Ovary (tissue), 10 donors: ENCODE measurements at places on chromosomes 5 and 9. TPM values are rescaled to one million over a fixed set of nuclear protein-coding genes. Genes with fewer than 3 reads are reported as not detected.

DNA sequence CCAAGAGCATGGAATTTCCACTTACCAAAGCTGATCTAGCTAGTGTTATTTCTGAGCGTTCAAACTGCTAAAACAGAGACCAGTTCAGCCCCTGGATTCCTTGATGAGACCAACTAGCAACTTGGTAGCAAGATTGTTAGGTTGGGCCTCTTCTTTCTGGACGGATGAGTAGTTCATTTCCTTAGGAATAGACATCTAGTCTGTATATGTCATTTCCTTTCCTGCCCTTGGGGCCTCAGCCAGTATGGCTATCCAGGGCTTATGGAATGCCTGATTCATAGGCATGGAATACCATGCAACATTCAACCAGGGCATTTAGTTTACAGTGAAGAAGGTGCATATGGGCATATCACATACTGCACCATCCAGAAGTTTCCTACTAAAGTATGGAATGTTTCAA lies 14.5 kb upstream of the LPAR1 start:
- H3K27ac ChIP-seq = no peak overlapping the region
- no peaks in the 10 kb centered on the region for H3K27me3 ChIP-seq
- H3K4me3 ChIP-seq = no peak overlapping the region

- no peak overlapping the region for H3K27ac ChIP-seq
- H3K27me3 ChIP-seq = no peaks in the 10 kb centered on the region
- no peak for DNase-seq
- no peaks in the 10 kb centered on the region for H3K4me1 ChIP-seq
- no peaks in the 10 kb centered on the region for H3K36me3 ChIP-seq
Measured at GRCh38 chr5:45491368-45491767, 204.8 kb downstream of the HCN1 start.

DNA sequence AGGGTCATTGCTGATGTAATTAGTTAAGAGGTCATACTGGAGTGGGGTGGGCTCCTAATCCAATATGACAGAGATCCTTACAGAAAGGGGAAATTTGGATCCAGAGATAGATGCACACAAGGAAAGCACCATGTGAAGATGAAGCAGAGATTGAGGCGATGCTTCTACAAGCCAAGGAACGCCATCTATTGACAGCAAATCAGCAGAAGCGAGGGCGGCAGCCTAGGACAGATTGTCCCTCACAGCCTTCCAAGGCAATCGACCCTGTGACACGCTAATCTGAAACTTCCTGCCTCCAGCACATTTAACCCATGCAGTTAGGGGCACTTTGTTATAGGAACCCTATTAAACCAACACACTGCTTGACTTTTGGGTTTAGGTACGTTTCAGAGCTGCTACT lies 285.1 kb upstream of the DAP start:
- H3K27ac ChIP-seq = no peak overlapping the region
- no peaks in the 10 kb centered on the region for H3K4me1 ChIP-seq
- no peak overlapping the region for H3K4me3 ChIP-seq
- no peak for DNase-seq
- H3K27me3 ChIP-seq = no peaks in the 10 kb centered on the region

DNA sequence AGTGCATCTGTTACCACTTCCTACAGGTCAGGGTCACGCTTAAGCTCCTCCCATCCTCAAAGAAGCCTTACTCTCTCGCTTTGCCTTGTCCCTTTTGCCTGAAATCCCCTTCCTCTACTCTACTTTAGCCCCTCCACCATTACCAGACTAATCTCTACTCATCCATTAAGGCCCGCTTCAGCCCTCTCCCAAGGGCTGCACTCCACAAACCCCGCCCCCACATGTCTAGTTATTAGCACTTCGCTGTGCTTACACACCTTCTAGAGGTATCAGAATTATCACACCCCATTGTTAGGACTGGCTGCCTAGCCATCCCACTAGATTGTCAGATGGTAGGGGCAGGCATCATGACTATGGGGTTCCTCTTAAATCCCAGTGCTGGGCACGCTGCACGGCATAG lies 565.7 kb upstream of the WWC1 start:
- H3K27me3 ChIP-seq = no peaks in the 10 kb centered on the region
- no peak overlapping the region for H3K27ac ChIP-seq
- no peaks in the 10 kb centered on the region for H3K4me1 ChIP-seq

- no peak overlapping the region for H3K4me3 ChIP-seq
- H3K27ac ChIP-seq = no peak overlapping the region
- H3K27me3 ChIP-seq = no peaks in the 10 kb centered on the region
- no peak for DNase-seq
- H3K4me1 ChIP-seq = no peaks in the 10 kb centered on the region
Measured at GRCh38 chr5:27011274-27011673, 27.1 kb downstream of the CDH9 start.

- H3K36me3 ChIP-seq = no peaks in the 10 kb centered on the region
- H3K27me3 ChIP-seq = no peaks in the 10 kb centered on the region
- DNase-seq = peak; percentile 50
- H3K27ac ChIP-seq = peak overlapping the region; percentile 86
Measured at GRCh38 chr5:140108093-140109017, 5.6 kb upstream of the PURA start.

GRCh38 chr9:126128494-126129142 lies 198.0 kb upstream of the MVB12B start:
- no peaks in the 10 kb centered on the region for H3K27me3 ChIP-seq
- H3K4me1 ChIP-seq = peaks cover 6% of the 10 kb centered on the region
- no peak overlapping the region for H3K4me3 ChIP-seq

DNA sequence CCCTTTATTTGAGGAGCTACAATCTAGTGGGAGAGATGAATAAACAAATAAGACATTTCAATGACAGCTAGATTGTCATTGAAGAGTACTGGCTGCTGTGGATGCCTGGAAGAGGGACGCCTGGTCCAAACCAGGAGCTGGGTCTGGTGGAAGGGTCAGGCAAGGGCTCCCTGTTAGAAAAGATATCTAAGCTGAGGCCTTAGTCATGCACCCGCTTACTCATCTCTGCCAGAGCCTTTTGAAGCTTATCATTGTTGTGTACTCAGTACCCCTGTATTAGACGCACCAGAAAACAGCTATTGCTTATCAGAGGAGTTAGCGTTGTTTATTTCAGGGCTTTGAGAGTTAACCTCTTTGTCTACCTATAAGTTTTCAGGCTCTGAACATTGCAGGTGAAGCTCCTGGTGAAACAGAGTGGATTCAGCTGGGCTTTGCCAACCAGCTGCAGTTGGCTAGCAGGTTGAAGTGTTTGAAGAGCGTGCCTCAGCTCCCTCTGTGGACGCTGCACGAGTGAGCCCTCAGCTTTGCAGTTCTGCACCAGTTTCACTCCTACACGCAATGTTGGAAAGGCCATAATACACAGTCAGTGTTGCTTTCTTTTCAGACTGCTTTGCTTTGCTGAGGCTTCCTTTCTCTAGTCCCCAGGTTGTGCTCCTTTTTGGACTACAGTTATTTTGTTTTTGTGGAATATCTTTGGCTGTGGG lies 5.6 kb upstream of the GPR151 start:
- DNase-seq = no peak
- H3K27ac ChIP-seq = no peak overlapping the region
- no peaks in the 10 kb centered on the region for H3K27me3 ChIP-seq
- H3K4me1 ChIP-seq = no peaks in the 10 kb centered on the region
- H3K4me3 ChIP-seq = no peak overlapping the region
- no peaks in the 10 kb centered on the region for H3K36me3 ChIP-seq

GRCh38 chr5:103003872-103004271 lies 116.1 kb downstream of the GIN1 start:
- H3K27ac ChIP-seq = no peak overlapping the region
- H3K27me3 ChIP-seq = no peaks in the 10 kb centered on the region
- H3K4me3 ChIP-seq = no peak overlapping the region
- no peaks in the 10 kb centered on the region for H3K4me1 ChIP-seq
- no peaks in the 10 kb centered on the region for H3K36me3 ChIP-seq

GRCh38 chr5:141484641-141485311 lies at the start of gene PCDHGC4:
Gene PCDHGC4 (plus strand): TSS chr5:141485030. CDS start chr5:141485174, 144 bp downstream.
- H3K36me3 ChIP-seq = no peaks in the 10 kb centered on the region
- no peaks in the 10 kb centered on the region for H3K4me1 ChIP-seq
- H3K27me3 ChIP-seq = no peaks in the 10 kb centered on the region
- DNase-seq = no peak
- peak within 1 kb of the TSS; percentile 34 for H3K4me3 ChIP-seq
- no peak within 1 kb of the TSS for H3K27ac ChIP-seq

DNA sequence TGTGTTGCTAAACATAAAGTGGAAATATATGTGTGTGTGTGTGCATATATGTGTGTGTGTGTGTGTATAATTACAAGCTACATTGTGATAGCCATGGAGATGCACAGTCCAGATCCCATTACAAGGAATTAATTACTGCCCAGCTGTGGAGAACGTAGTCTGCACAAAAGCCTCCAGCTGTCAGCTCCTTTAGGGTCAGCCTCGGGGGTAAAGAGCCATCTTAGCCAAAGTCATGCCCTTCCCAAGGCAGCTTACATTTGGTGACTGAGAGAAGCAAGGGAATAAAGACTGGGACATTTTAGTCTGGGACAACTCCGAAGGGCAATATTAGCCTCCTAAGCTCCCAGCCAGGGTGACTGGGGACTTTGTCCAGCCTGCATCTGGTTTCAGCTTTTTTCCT lies 21.9 kb upstream of the FOCAD start:
- H3K27me3 ChIP-seq = no peaks in the 10 kb centered on the region
- H3K27ac ChIP-seq = no peak overlapping the region
- no peaks in the 10 kb centered on the region for H3K36me3 ChIP-seq
- no peak overlapping the region for H3K4me3 ChIP-seq

- no peaks in the 10 kb centered on the region for H3K4me1 ChIP-seq
- no peak for DNase-seq
- H3K27me3 ChIP-seq = no peaks in the 10 kb centered on the region
- no peak overlapping the region for H3K4me3 ChIP-seq
- H3K27ac ChIP-seq = no peak overlapping the region
- H3K36me3 ChIP-seq = no peaks in the 10 kb centered on the region
Measured at GRCh38 chr5:22910523-22910922, 57.4 kb upstream of the CDH12 start.

GRCh38 chr9:94913550-94913949 lies 187.1 kb downstream of the AOPEP start:
- H3K27me3 ChIP-seq = no peaks in the 10 kb centered on the region
- H3K4me1 ChIP-seq = peaks cover 10% of the 10 kb centered on the region
- no peak for DNase-seq
- no peaks in the 10 kb centered on the region for H3K36me3 ChIP-seq

DNA sequence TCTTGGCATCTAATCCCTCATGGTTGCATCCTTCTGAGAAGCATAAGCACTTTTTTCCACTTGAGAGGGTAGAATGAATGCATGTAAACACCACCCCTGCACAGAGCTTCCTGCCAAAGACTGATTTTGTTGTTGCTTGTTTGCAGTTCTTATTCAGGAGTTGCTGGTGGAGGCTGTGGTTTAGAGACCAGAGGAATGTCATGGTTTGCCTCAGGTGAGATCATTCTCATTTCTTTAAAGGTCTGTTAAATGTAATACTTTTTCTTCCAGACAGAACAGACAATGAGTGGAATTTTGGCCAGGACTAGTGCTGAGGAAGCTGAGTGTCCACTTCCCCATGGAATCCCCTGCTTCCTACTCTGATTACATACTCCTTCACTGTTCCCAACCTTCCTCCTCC lies 3.2 kb upstream of the TNC start:
- no peak for DNase-seq
- H3K36me3 ChIP-seq = no peaks in the 10 kb centered on the region
- H3K27me3 ChIP-seq = no peaks in the 10 kb centered on the region
- H3K27ac ChIP-seq = no peak overlapping the region
- H3K4me1 ChIP-seq = peaks cover 2% of the 10 kb centered on the region
- no peak overlapping the region for H3K4me3 ChIP-seq

GRCh38 chr9:32487981-32488380 lies 38.0 kb downstream of the RIGI start:
- no peak overlapping the region for H3K4me3 ChIP-seq
- no peak overlapping the region for H3K27ac ChIP-seq
- H3K27me3 ChIP-seq = no peaks in the 10 kb centered on the region
- peaks cover 2% of the 10 kb centered on the region for H3K4me1 ChIP-seq

GRCh38 chr5:112142769-112143270 lies 276.3 kb downstream of the EPB41L4A start:
- no peaks in the 10 kb centered on the region for H3K36me3 ChIP-seq
- no peak overlapping the region for H3K4me3 ChIP-seq
- H3K27me3 ChIP-seq = no peaks in the 10 kb centered on the region
- DNase-seq = no peak
- H3K27ac ChIP-seq = no peak overlapping the region

- no peak within 1 kb of the TSS for H3K27ac ChIP-seq
- no peak for DNase-seq
- H3K36me3 ChIP-seq = no peaks in the 10 kb centered on the region
- no peaks in the 10 kb centered on the region for H3K4me1 ChIP-seq
- H3K4me3 ChIP-seq = no peak within 1 kb of the TSS
Measured at GRCh38 chr5:80569961-80570786, at the start of gene ANKRD34B. Gene ANKRD34B (minus strand): TSS chr5:80570280. CDS start chr5:80560019, 10,261 bp downstream.

DNA sequence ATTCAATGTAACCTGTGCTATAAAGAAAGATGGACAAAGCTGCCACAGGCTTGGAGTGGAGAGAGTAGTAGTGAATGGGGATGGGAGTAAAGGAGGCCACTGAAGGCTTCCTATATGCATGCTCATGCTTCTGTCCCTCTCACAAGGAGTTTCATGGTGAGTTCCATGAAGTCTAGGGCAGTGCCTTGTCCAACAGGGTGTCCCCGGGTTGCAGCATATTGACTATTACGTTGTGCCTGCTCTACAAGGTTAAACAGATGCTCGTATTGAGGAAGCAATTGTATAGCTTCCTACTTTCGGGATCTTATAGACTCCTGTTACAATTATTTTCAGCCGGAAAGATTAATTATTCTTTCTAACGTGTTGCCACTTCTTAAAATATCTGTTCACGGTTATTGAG lies 129.1 kb upstream of the PIK3R1 start:
- no peak overlapping the region for H3K4me3 ChIP-seq
- H3K27me3 ChIP-seq = no peaks in the 10 kb centered on the region
- no peak for DNase-seq
- no peak overlapping the region for H3K27ac ChIP-seq
- H3K4me1 ChIP-seq = peaks cover 6% of the 10 kb centered on the region

DNA sequence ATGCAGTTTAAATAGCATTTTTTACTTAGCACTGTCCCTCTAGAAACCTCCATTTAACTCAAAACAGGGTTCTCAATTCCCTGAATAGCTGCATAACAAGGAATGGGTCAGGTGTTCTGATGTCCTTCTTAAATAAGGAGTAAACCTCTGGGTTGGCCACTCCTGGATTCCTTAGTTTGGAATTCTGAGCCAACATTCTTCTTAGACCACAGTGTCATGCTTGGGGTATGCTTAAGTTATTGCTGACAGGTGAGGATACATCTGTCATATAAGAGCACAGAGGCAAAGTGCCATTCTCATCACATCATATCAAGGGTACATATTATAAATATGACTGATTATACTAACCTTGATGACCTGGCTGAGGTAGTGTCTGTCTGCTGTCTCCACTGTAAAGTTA lies 179.9 kb upstream of the SEMA6A start:
- no peaks in the 10 kb centered on the region for H3K36me3 ChIP-seq
- DNase-seq = no peak
- no peaks in the 10 kb centered on the region for H3K27me3 ChIP-seq
- H3K4me1 ChIP-seq = no peaks in the 10 kb centered on the region

The SLC6A18 gene
- not detected for polyA plus RNA-seq

The AIF1L gene
- 10.4 TPM for polyA plus RNA-seq

The CDK7 gene
- 20.1 TPM for polyA plus RNA-seq

The CENPH gene
- polyA plus RNA-seq = 4.3 TPM

The EQTN gene
- polyA plus RNA-seq = not detected

The TSLP gene
- 1.4 TPM for polyA plus RNA-seq

The VCAN gene
- polyA plus RNA-seq = 5.5 TPM

The BTNL9 gene
- 10.5 TPM for polyA plus RNA-seq

The LRRC19 gene
- not detected for polyA plus RNA-seq

The ABLIM3 gene
- 26.4 TPM for polyA plus RNA-seq
